Caco-2 (cell line): ENCODE measurements at places on chromosomes 5 and 9. TPM values are rescaled to one million over a fixed set of nuclear protein-coding genes. Genes with fewer than 3 reads are reported as not detected.

DNA sequence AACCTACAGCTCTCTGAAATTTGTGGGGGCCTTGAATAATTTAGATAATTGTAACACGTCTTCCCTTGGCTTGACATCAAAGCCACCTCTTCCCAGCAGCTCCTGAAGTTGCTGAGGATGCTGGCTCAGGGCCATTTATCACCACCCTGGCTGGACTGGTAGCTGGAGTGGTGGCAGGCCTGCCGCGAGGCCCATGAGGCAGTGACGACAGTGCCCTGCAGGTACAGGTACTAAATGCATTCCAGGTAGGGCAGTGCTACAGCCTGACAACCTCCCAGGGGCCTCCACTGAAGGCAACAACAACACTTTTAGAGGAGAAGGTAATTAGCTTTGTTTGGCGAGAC lies 270.2 kb upstream of the KLF4 start:
- no peak overlapping the region for H3K4me3 ChIP-seq
- no peak for DNase-seq
- H3K27me3 ChIP-seq = no peaks in the 10 kb centered on the region
- peaks cover 17% of the 10 kb centered on the region for H3K4me1 ChIP-seq
- H3K27ac ChIP-seq = no peak overlapping the region

DNA sequence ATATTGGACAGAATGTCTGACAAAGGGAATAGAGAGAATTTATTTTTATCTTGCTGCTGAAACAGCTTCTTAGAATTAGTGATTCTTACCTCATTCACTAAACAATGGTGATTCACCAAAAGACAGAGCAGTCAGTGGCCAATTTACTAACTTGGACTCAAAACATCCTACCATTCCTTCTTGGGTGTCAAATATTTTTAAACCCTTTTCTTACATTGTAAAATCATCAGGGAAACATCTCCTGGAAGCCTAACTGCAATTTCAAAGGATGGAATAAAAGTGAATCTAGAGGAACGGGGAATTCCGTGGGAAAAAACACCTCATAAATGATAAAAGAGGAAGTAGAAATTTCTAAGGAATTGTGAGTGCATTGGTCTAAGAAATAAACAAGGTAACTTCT lies 97.7 kb downstream of the LHFPL2 start:
- H3K36me3 ChIP-seq = 0 out of 2 replicates have a peak, but pooled peaks cover 2% of the 10 kb centered on the region
- no peaks in the 10 kb centered on the region for H3K27me3 ChIP-seq
- no peaks in the 10 kb centered on the region for H3K4me1 ChIP-seq
- DNase-seq = no peak

DNA sequence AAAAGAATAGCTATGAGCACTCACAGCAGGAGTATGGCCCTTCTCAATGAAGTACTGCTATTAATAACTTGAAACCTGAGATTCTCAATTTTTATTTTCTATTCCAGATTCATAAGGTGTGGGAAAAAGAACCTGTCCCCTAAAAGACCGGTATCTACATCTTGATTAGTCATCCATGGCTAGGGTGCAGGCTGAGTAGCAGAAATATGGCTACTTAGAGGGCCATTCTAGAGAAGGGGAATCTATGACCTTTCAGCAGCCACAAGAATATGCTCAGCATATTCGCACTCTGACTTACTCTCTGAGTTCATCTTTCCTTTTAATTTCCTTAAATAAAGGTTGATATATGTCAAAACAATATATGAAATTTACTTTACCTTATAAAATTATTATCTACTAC lies 27.7 kb downstream of the WDR36 start:
- H3K27ac ChIP-seq = no peak overlapping the region
- no peaks in the 10 kb centered on the region for H3K27me3 ChIP-seq
- H3K4me3 ChIP-seq = no peak overlapping the region
- peaks cover 1% of the 10 kb centered on the region for H3K36me3 ChIP-seq

GRCh38 chr9:89923961-89924504 lies 319.2 kb downstream of the GADD45G start:
- H3K36me3 ChIP-seq = no peaks in the 10 kb centered on the region
- peaks cover 34% of the 10 kb centered on the region for H3K4me1 ChIP-seq
- H3K27ac ChIP-seq = peak overlapping the region; percentile 84
- H3K4me3 ChIP-seq = no peak overlapping the region

DNA sequence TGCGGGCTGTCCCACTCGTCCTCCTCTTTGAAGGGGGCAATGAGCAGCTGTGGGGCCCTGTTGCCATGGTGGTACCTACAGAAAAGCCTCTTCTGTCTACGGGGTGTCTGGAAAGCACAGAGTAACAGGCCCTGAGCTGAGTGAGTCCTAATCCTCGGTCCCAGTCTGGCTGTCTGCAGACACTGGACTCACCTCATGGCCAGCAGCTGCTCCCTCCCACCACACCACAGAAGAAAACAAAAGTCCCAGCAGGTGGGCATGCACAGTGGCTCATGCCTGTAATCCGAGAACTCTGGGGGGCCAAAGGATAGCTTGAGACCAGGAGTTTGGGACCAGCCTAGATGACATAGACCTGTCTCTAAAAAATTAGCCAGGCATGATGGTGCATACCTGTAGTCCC lies 19.9 kb downstream of the P4HA2 start:
- no peak overlapping the region for H3K4me3 ChIP-seq
- H3K4me1 ChIP-seq = no peaks in the 10 kb centered on the region
- peak; percentile 22 for DNase-seq
- peaks cover under 1% of the 10 kb centered on the region; the same call in 1 of the 2 replicates for H3K36me3 ChIP-seq
- H3K27ac ChIP-seq = no peak overlapping the region
- H3K27me3 ChIP-seq = no peaks in the 10 kb centered on the region

The FGF10 gene
- not detected in 2 replicates for total RNA-seq

The LOX gene
- total RNA-seq = 4.5 and 4.9 TPM in 2 replicates
